Bone marrow (tissue), 2 donors: ENCODE measurements at places on chromosomes 7 and 10.

DNA sequence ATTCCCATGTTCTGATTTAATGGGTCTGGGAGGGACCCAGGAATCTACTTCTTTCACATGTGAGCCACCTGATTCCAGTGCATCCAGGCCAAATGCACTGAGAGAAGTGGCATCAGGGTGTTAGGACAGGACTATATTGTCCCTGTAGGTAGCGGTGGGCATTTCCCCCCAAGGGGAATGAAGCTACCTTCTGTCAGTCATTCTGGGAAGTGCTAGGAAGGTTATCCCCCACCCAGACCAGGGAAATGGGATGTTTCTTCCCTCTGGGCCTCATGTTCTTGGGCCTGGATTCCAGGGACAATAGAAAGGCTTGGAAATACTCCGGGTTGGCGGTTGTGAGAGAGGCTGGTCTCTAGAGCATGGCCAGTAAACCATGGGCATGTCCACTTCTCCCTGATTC, 20.8 kb downstream of the C10orf53 start:
- no peak for DNase-seq

GRCh38 chr7:18530224-18531179, 35.0 kb downstream of the HDAC9 start:
- no peak for DNase-seq

GRCh38 chr10:62992145-62992721, 140.9 kb upstream of the NRBF2 start:
- no peak for DNase-seq

DNA sequence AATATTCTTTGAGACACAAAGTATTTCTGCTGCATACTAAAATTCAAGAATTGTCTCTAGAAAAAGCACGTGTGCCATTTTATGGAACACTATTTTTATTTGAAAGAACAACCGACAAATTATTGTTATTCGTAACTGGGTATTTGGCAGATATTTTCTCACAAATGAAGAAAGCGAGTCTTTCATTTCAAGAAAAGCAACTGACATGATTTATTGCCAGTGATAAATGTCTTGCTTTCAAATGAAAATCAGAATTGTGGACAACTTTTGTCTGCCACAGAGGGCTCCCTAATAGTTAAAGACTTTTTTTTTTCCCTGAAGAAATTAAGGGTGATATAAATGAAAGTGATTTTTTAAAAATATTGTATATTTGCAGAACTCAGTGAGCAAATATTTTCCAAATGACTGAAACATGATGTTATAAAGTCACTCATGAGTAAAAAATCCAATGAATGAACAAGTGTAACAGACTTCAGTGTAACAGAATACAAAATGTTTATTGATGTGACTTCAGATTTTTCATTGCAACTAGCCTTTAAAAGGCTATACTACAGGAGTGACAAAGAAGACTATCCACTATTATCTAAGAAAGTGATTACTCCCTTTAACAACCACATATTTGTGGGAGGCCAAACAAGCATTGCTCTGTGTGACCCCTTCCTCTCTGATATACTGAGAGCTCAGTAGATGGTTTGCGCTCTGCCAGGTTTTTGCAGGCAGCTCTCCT, 49.0 kb upstream of the SEMA3E start:
- DNase-seq: no peak

DNA sequence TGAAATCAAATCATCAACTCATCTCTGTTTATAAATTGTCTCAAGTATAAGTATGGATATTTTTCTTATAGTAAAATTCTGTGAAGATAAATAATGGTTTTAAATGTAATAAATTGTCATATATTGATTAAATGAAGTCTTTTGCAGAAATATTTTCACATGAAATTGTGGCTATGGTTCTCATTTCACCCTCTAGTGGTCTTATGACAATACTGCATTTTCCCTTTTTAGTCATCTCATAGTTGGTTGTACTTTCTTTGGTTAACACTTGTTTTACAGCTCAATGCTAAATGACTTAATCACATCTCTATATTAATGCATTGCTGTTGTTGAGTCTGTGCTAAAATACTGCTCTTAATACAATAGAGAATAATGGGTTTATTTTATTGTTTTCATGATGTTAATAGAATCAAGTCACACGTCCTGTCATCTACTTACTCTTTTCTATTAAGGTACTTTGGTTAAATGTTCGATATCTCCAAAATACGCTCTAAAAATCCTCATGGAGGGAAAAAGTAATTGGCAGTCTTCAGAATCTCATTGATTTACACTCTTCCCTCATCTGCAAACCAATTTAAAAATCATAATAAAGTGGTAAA, 38.0 kb upstream of the CACNA2D1 start:
- DNase-seq: no peak

DNA sequence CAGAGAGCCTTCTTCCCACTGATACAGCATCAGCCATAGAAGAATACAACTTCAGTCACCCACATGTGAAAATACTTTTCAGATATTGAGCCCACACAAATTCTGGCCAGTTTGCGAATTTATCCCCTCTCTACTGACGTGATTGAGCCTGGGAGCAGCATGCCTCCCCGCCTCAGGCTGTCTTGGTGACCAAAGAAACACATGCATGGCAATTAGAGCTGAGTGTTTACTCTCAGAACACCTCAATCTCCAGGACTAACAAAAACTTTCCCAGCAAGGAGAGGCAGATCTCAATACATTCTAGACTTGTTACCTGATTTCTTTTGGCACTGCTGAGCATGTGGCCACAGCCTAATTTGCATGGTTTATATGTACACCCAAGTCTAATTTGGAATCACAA, 122.5 kb downstream of the TMEM26 start:
- no peak for DNase-seq

- no peak for DNase-seq
These were observed 149.1 kb downstream of the EBF3 start for GRCh38 chr10:129814681-129815646.

DNA sequence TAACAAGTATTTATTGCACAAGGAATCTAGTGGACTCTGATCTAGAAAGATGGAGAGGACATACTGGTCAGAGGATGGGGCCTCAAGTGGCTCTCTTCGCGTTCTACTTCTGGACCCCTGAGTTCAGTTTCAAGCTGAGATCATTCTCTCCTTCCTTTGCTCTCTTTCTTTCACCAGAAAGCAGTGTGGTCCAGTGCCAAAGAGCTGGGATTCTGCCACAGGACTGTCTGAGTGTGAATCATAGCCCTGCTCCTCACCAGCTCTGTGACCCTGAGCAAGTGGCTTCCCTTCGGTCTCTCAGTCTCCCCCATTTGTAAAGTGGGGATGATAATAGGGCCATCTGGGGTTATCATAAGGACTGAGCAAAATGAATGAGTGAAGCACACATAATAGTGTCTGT, 715.2 kb downstream of the SUGCT start:
- DNase-seq: no peak

DNA sequence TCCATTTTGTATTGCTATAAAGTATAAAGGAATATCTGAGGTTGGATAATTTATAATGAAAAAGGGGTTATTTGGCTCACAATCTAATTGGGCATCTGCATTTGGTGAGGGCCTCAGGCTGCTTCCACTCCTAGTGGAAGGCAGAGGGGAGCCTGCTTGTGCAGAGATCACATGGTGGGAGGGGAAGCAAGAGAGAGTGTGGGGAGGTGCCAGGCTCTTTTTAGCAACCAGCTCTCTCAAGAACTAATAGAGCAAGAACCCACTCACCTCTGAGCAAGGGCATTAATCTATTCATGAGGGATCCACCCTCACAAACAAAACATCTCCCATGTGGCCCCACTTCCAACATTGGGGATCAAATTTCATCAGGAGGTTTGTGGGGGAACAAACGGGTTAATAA, 64.6 kb downstream of the OGDH start:
- no peak for DNase-seq

- DNase-seq: no peak
These were observed 6.0 kb downstream of the ADD3 start for GRCh38 chr10:110013630-110014293.

GRCh38 chr10:71747039-71747531, 26.2 kb downstream of the VSIR start:
- DNase-seq: no peak

DNA sequence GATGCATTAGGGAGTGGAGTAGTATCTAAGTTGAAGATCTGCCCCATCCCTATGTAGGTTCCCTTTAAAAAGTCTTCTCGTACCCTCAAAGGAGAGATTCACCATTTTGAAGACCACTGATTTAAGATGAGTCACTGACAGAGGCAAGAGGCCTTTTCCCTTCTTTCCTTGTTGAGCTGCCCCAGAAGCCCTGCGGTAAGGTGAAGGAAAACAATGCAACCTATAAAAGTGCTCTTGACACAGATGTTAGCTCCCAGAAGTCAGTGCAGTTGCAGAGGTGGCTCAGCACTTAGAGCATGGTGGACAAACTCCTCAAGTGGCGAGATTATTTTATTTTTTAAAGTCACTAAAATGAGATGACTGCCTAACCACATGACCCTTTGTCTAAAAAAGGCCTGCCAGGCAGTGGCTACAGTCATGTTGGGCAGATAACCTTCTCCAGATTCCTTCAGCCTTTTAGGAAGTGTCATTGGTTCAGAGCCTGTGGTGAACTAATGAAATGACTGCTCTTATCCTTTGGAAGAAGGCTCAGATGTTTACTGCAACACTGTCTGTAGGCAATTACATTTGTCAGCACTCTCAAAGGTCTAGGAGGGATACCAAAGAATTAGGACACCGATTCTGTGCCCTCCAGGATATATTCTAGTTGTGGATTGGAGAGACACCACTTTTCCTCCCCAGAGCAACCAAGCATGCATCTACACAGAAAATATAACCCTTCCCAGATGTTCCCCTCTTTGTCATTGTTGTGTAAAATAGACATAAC, 88.7 kb downstream of the ARID5B start:
- no peak for DNase-seq

DNA sequence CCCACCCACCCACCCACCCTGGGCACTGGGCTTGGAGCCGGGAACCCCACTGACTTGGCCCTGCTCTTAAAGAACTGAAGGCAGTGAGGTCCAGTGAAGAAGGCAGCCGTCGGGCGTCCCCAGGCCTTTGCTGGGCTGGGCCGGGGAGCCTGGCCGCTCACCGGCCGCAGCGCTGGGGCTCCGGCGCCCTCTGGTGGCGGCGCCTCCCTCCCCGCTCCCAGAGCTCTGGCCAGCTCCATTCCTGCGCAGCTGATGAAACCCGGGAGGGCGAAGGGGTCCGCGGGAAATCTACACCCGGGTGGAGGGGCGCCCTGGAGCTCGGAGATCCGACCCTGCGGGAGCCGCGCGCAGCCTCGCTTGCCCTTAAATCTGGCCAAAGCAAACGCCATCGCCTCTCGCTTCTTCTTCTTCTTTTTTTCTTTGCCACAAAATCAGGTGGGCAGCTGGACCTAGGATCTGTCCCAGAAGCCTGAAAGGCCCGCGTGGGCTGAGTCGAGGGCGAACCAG, 1.7 kb upstream of the CXCL12 start:
- DNase-seq: no peak

GRCh38 chr10:75444781-75445386, 13.5 kb downstream of the LRMDA start:
- no peak for DNase-seq

DNA sequence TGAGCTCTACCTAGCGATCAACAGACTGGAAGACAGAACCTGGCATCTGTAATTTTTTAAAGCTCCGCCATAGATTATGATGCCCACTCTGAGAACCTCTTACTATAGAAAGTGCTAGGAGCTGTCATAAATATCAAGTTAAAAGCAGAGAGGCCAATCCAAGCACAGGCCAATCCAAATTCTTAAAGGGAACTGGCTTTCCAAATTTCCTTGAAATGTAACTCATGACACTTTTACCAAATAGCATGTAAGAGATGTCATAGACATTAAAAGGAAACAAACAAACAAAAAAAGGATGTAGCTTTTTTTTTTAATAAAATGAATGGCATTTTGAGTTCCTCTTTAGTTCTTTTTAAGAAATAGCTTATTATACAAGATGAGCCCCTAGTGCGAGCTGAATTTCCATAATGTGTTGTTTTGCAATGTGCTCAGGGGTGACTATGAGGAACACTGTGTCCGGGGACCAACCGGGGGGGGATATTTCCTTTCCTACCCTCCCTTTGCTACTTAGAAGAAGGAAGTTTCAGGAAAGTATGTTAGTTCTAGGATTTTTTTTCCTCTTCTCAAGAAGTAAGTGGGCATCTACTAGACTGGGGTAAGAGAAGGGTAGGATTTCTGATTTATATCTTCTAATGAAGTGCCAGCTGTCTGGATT, 23.7 kb upstream of the MRC1 start:
- DNase-seq: peak; percentile 57

DNA sequence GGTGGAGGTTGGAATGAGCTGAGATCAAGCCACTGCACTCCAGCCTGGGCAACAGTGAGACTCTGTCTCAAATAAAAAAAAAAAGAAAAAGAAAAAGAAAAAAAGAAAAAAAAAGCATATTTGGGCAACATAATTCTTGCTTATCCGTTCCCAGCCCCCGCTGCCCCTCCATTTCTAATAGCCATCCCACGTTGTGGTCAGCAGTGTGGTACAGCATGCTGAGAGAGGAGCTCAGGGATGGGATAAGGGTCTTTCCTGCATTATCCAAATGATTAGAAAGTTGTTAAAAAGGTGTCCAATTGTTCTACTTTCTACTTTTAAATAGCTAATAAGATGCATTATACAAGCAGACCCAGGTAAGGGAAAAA, 104.9 kb upstream of the ZNF92 start:
- no peak for DNase-seq

DNA sequence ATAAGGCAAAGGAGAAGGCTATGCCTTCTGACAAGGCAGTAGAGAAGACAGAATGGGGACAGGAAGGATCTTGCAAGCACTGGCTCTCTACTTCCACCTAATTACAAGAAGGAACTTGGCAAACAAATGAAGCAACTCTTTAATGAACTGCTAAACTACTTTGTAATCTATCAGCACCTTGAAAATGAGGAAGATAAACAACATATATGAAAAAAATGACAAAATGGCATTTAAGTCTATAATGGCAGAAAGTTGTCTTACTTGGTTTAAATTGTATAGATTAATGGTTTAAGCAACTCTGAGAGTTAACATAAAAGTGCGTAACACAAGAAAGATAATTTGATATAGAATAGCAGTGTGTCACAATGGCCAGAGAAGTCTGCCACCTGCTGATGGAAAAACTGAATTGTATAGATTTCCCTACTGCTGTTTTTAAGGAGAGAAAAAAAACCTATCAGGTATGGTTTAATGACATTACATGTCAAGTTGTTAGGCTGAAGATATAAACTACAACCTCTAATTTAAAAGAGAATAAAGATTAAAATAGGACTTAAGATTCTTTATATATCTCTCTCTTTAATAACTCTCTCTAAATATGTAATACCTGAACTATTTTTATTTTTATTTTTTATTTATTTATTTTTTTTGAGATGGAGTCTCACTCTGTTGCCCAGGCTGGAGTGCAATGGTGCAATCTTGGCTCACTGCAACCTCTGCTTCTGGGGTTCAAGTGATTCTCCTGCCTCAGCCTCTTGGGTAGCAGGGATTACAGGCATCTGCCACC, 11.8 kb downstream of the NT5C3A start:
- no peak for DNase-seq

DNA sequence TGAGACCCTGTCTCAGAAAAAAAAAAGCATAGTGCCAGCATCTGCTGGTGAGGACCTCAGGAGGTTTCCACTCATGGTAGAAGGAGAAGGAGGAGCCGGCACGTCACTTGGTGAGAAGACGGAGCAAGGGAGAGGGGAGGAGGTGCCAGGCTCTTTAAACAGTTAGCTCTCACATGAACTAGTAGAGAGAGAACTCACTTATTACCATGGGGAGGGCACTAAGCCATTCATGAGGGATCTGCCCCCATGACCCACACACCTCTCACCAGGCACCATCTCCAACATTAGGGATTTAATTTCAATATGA, 62.9 kb upstream of the VKORC1L1 start:
- DNase-seq: no peak
